ENCODE measurements at places on chromosomes 13 and 19. TPM values are rescaled to one million over a fixed set of nuclear protein-coding genes. Genes with fewer than 3 reads are reported as not detected.

Gene GGN
- not detected for total RNA-seq

Gene TARM1
- total RNA-seq, result not detected

Gene LGALS14
- not detected for total RNA-seq

Gene ZSCAN4
- not detected for total RNA-seq

Gene CCDC70
- total RNA-seq, result not detected

Gene ANO8
- 9.6 TPM for total RNA-seq

Gene KLK15
- not detected for total RNA-seq

Gene SHANK1
- 0.22 TPM for total RNA-seq

Gene HSPB6
- 662 TPM for total RNA-seq

Gene NLRP4
- not detected for total RNA-seq

Gene SIGLEC8
- 0.08 TPM for total RNA-seq

Gene ZNF541
- total RNA-seq, result 1.2 TPM

GRCh38 chr19:533364-534058, 2.0 kb downstream of the CDC34 start:
- peak; percentile 63 for DNase-seq

DNA sequence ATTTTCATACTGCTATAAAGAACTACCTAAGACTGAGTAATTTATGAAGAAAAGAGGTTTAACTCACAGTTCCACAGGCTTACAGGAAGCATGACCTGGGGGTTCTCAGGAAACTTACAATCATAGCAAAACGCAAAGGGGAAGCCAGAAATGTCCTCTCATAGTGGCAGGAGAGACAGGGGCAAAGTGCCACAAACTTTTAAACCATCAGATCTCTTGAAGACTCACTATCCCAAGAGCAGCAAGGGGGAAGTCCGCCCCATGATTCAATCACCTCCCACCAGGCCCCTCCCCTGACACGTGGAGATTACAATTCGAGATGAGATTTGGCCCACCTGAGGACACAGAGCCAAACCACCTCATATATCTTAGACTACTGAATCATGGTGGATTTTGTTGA, 198.7 kb downstream of the KCTD12 start:
- DNase-seq, result no peak

- no peak for DNase-seq
Measured at GRCh38 chr13:33722216-33722915, 95.6 kb upstream of the RFC3 start.

DNA sequence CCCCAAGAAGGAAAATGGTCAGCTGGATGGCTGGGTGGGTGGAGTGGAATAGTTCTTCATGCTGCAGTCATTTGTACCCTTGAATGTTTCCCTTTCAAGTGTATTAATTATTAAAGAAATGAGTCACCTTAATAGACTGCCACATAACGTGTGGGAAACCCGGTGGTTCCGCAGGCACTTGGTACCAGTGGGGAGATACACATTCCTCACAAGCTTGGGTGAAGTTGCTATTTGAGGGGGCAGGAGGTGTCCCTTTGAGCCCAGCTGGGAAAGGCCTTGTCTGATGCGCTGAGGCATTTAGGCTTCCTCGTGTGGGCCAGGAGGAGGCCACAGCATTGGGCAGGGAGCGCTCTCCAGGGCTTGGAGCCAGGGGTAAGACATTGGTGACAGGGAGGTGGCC, 57.7 kb downstream of the ATP8A2 start:
- DNase-seq, result no peak

DNA sequence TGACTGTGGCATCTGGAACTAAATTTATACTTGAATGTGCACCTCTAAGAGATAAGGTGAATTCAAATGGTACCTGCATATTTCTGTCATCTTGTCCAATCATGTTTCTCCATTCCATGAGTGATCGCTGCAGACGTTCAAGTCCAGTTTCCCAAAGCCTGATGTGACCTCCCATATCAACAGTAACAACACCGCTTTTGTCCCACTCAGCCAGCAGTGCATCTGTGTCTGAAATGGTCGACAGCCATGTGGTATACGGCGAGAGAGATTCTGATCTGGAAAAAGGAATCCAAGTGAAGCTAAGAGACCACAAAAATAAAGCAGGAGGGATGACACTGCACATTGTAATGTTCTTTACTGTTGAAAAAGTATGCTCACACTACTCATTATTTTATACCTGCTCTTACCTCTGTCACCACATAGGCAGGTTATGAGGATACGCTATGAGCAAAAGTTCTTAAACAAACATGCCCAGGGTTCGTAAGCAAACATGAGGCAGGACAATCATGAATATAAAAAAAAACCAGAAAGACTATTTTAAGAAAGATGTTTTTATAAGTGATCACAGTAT, 213.6 kb downstream of the RGCC start:
- no peak for DNase-seq

DNA sequence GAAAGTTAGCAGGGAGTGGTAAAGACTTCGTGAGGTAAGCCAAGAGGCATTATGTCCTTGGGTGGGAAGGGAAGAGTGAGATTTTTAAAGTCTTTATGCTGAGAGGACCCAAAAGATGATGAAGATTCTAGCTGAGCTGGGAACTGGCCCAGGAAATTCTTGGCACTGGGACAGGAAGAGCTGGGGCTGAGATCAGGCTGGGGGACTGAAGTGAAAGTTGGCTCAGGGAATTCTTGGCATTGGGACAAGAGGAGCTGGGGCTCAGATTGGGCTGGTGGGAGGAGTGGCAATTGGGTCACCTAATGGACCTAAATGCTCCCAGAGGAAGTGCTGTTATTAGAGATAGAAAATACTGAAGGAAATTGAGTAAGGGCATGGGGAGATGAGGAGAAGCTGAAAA, 8.8 kb downstream of the SCEL start:
- DNase-seq, result peak; percentile 70

- DNase-seq, result no peak
Measured at GRCh38 chr19:5232798-5233505, 107.7 kb downstream of the PTPRS start.

GRCh38 chr13:112324116-112324515, 52.0 kb upstream of the SPACA7 start:
- DNase-seq, result no peak

- DNase-seq, result no peak
Measured at GRCh38 chr13:19658831-19659230, 25.4 kb downstream of the MPHOSPH8 start.

GRCh38 chr19:13040232-13040947, 45.1 kb downstream of the NFIX start:
- no peak for DNase-seq

GRCh38 chr13:28099396-28100149, 803 bp downstream of the FLT3 start:
- DNase-seq, result no peak

DNA sequence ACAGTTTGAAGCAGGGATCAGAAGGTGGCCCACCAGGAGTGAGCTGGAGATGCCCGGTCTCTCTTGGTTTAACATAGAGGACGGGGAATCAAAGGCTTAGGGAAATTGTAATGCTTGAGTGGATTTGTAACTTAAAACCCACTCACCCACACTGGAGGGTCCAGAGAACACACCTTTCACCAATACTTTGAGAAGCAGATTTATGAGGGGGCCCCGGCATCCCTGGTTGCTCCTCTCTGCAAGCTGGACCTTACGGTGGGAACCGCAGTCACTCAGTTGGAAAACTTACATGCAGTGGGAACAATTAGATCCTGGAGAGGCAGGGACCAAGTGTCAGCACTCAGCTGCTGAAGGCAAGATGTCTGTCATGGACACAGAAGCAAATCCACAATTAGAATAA, 20.5 kb downstream of the PPP5C start:
- DNase-seq, result no peak

- DNase-seq, result no peak
Measured at GRCh38 chr13:33545492-33545891, 259.9 kb upstream of the STARD13 start.

DNA sequence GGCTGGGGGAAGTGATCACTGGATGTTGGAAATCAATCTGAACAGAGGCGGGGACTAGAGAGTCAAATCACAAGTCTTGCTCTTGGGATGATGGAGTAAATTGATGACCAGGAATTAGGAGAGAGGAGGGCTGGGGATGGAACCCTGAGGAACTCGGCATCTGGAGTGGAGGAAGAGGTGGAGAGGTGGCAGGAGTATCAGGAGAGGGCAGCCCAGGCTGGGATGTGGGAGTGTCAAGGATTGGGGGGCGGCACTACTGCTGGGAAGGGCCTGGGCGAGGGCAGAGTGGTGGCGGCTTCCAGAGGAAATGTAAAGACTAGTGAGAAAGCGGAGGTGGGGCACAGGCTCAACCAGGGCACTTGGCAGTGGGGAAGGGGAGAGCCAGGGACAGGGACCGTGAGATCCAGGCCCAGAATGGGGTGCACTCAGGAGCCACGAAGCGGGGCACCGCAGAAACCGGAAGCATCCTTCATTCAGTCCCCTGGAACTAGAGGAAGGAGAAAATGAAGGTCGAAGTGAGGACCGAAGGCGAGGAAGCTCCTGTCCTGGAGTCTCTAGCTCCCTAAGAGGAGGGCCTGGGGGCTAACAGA, 81.2 kb upstream of the GPR183 start:
- no peak for DNase-seq

GRCh38 chr19:41431426-41432386, 4.5 kb upstream of the B3GNT8 start:
- peak; percentile 76 for DNase-seq

DNA sequence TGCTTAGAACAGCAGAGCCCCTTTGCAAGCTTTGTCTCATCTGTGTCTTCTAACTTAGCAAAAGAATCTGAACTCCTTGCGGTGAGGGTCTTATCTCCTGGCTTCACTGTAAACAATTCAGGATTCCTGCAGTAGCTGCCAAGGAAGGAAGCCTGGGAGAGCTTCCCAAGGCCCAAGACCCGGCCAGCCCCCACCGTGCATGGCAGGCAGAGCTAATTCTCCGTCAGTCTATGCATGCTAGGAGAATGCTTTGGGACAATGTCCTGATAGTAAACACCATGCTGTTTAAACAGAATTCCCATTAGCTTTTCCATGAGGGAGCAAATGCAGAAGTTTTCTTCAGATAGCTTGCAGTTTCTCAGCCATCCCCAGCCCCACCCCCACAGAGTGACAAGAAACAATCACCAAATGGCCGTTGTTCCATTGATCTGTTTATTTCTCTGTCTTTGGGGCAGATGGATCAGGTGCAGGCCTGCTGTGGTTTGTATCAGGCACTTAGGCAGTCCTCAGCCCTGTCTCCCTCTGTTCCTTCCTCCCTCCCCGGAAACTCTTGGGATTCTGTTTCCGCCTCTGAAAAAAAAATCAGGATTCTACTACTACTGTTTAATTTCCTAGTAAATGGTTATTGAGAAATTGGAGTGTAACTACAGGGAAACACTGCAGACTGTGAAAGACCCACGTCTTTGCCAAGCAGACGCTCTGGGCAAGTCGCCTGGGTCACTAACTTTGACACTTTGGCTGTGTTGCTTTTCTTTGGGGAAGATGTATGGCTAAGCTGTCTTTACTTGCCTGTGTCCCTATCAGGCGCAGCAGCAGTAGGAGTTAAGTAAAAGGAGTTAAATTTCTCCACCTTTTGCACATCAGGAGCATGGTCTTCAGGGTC, 40.7 kb upstream of the SPATA13 start:
- DNase-seq, result no peak

GRCh38 chr19:43518051-43518450, 8.9 kb downstream of the ETHE1 start:
- DNase-seq, result no peak

GRCh38 chr13:48710160-48710559, 56.4 kb downstream of the CYSLTR2 start:
- DNase-seq, result no peak

- DNase-seq, result no peak
Measured at GRCh38 chr19:53847555-53847954, 20.1 kb upstream of the MYADM start.

DNA sequence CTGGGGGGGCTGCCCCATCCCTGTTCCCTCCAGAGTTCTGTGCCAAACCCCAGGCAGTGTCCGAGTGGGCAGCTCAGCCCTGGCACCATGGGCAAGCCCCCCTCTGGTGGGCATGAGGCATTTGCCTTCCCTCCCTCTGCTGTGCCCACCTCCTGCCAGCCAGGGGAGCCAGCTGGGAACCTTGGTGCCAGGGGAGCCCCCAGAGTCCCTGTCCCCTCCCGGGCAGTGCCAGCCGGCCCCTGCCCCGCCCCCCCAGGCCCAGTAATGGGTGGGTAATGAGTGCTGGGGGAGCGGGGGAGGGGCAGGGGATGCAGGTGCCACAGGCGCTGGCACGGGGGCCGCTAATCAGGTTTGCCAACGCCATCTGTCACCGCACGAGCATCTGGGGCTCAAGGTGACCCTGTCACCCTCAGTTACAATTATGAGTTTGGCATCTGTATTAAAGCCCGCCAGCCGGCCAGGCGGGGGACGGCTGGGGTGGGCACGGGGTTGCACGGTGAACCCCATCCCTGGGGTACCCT, 5.9 kb downstream of the DAND5 start:
- DNase-seq, result peak; percentile 11

DNA sequence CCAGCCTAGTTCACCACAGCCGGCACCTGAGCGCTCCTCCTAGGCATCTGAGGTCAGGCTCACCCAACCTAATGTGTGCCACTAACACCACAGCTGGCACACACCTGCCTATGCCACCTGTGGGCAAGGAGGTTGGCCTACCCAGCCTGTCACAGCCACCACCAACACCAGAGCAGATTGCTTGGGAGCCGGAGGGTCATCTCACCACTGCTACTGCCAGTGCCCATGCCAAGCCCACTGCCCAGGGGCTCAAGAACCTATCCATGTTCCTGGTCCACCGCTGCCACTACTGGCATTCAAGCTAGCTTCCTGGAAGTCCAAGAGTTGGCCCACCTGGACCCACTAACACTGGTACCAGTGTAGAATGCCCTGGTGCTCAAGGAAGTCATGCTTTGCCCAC, 42.5 kb downstream of the F2RL3 start:
- no peak for DNase-seq

GRCh38 chr19:6354098-6354674, 7.1 kb upstream of the CLPP start:
- no peak for DNase-seq

GRCh38 chr13:25447396-25447795, 75.6 kb downstream of the ATP8A2 start:
- DNase-seq, result no peak

GRCh38 chr19:12946731-12947496, 1.3 kb downstream of the RAD23A start:
- DNase-seq, result no peak

DNA sequence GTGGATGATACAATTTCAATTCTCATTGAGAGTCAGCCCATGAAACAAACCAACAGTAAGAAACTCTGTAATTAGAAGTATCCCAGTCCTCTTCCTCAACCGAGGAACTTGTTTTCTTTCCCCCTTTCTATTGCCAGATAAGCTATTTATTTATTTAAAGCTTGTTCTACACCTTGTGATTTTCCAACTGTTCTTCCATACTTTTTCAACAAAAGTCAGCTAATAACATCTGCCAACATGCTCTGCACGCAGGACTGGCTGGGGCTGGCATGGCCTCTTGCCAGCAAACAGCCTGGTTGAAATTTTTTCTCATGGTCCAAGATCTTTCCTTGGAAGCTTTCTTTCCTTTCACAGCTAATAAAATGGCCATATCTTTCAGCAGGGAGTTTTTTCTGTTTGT, 2.9 kb upstream of the IRS2 start:
- no peak for DNase-seq

GRCh38 chr19:18110609-18111232, 13.1 kb downstream of the MAST3 start:
- DNase-seq, result peak; percentile 40
